ENCODE measurements at places on chromosomes 5 and 9.

DNA sequence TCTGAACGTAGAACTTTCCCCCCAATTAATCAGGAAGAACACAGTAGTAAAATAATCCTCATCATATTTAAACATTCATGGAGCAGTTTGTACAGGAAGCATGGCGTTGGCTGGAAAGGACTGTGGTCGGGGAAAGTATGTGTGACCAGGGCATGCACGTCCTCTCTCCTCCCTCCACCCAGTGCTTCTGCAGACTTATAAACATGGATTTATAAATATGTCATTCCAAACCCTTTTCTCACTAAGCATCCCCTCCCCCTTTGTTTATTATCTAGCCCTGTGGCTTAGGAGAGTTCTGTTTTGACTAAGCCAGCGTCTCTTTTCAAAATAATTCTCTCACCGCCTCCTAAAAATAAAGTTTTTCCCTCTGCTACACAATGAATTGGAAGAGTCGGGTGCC is 70.4 kb upstream of the DAP start:
- DNase-seq = no peak

GRCh38 chr9:79592726-79593493 is 21.1 kb downstream of the TLE4 start:
- DNase-seq = peak; percentile 11

DNA sequence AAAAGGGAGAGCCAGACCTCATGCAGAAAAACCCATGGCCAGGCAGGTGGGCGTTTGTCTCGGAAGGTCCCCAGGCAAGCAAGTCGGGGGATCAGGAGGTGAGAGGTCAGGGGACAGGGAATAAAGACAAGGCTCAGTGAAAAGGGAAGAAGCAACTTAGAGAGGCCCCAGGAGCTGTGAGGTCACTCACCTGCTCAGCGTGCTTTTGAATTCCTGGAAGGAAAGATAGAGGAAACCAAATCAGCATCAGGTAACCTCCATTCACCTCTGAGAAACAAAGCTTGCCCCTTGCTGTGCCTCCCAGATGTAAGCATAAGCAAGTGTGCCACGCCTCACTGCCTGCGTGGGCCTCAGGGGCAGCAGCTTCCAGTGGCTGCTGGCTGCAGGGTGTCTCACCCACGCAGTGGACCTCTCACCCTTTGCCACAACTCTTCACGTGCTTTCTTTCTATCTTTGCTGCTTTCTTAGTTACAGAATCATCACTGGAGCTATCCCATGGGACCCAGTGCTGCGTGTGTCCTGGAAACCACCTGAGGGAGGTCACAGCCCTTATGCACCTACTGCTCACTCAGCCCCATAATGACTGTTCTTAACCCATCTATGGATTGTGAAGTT is 6.0 kb downstream of the TRIM7 start:
- DNase-seq = no peak

- DNase-seq = no peak
These were observed 862.7 kb downstream of the DTWD2 start for GRCh38 chr5:118125687-118126086.

DNA sequence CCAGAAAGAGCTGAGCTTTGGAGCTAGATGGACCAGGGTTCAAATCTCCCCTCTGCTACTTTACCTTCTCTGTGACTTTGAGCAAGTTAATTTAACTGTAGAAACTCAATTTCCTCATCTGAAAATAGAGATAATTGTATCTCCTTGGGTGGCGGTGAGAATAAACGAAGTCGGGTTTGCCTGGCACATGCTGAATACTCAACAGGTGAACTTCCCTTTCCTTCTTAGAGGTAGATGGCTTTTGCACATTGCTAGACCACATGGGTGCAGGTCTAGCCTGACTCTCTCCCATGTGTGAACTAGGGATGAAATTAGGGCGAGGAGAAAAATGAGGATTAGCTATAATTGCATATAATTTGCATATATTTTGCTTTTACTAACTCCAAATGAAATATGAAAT is 31.4 kb upstream of the GTF2H2C start:
- no peak for DNase-seq

GRCh38 chr9:76904661-76905457 is 1.1 kb downstream of the PRUNE2 start:
- no peak for DNase-seq

GRCh38 chr9:130138791-130139190 is 33.4 kb upstream of the NCS1 start:
- no peak for DNase-seq

DNA sequence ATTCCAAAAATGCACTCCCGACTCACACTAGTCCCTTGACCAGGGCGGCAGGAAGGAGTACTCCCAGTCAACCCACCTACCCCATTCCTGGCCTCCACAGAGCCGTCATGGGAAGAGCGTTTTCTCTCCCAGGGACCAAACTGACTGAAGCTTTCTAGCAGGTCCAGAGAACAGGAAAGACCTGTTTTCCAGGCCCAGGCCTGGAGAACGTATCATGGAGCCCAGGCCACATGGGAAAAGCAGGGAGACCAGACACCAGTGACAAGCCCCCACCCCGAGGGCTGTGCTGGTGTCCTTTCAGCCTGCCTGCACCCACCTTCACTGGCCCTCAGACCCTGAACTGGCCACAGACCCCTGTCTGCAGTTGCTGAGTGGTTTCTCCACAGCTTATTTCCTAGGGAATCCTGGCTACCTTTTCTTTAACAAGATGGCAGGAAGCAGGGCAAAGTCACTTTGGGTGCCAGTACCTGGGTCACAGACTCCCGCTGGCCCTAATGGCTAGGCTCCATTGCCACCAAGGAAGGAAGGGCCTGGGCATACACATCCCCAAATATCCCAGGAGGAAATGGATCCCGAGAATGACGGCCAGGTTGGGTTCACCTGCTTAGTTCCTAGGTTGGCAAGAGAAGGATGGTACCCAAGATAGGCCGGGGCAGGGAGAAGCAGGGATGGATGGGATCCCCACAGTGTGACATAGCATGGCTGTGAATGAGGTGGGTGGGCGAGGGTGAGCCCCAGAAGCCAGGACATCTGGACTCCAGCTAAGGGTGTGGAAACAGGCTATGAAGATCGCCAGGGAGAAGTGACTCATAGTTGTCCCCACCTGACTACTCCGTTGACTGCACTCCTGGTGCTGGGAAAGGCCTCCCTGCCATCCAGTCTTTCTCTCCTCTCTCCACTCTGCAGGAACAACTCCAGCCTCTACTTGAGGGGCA is 12.2 kb downstream of the CCNI2 start:
- no peak for DNase-seq

GRCh38 chr5:73153513-73153912 is 19.5 kb upstream of the TMEM174 start:
- DNase-seq = no peak

DNA sequence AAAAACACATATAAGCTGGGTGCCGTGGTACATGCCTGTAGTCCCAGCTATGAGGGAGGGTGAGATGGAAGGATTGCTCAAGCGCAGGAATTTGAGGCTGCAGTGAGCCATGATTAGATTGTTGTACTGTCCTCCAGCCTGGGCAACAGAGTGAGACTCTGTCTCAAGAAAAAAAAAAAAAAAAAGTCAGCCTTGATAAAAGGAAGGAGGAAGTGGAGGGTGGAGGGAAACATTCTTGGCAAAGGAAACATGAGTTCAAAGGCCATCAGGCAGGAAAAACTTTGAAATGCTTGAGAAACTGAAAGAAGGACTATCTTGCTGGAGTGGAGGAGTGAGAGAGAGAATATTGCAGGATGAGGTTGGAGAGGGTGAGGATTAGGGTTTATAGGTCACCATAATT is 18.3 kb upstream of the ANKHD1 start:
- DNase-seq = no peak

DNA sequence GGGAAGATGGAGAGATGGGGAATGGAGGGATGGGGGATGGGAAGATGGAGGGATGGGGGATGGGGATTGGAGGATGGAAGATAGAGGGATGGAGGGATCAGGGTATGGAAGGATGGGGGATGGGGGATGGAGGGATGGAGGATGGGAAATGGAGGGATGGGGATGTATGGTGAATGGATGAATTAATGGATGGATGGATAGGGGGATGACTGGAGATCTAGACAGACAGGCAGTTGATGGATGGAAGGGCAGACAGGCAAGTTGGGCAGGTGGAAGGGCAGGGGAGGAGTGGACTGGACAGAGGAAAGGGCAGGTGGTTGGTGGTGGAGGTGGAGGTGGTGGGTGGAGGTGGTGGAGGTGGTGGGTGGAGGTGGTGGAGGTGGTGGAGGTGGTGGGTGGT is 167.2 kb downstream of the C9orf50 start:
- no peak for DNase-seq

- DNase-seq = no peak
These were observed 144.4 kb downstream of the SLC12A2 start for GRCh38 chr5:128228008-128228407.

DNA sequence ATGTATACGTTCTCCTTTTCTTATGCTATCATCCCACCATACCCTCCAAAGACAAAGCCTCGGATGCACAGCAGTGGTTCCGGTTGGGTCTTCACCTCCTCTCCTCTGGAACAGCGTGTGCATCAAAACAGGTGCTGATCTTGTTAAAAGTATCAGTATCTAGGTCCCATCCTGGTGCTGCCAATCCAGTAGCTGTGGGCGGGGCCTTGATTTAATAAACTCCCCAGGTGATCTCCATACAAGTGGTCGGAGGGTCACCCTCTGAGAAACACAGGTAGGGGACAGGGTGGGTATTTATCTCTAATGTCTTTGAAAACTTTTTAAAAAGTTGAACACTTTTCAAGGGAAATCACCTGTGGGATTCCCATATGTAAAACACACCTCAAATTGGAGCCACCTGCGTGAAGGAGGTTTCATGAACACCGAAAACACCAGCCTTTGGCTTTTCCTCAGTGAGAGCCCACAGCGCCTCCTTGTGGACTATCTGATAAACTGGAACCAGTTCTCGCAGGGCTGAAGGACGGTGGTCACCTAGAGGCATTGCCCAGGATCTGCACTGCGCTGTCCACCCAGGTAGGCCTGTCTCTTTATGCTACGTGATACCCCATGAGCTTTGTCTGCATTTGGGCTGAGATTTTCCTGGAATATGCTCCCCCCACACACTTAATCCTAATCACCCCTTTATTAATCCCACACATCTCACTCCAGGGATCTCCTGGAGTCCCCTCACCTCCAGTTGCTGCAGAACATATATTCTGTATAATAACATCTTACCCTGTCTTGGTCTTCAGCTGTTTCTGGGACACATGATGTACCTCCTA is 80.5 kb upstream of the EPB41L4B start:
- DNase-seq = no peak

DNA sequence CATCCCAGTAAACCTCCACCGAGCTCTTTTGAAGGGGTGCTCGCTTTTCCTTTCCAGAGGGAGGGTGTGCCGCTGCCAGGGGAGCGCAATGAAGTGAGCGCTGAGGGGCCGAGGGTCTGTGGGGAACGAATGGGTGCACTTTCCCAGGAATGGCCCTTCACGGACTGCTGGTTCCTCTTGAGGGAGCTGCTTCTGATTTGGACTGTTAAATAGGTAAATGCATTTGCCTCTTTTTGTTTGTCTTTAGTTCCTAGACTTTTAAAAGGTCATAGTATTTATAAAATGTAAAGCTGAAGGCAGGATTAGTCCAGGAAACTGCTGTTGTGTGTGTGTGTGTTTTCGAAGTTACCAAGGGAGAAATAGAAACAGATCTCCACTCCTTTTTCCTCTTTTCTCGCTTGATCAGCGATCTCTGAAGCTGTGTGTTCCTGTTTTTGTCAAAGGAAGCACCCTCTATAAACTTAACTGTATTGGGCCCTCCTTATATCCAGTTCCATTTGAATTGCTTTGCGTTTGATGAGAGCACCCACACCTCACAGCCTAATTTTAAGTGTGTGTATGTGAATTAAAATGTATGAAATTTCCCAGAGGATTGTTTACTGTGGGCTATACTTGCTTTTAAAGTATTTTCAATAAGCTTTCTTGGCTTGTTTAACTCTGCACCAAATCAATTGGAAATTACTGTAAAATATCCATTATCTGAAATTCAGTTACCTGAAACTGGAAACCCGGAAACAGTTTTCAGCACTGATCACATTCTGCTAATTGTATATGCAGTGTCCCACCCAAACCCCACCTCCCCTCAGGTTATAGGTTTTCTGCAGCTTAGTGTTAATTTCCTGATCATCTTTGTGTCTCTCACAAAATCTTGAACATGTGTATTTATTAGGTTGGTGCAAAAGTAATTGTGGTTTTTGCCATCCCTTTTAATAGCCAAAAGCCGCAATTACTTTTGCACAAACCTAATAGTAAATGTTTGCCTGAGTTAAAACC is 966 bp downstream of the SNX2 start:
- no peak for DNase-seq

- DNase-seq = no peak
These were observed 20.2 kb downstream of the OCLN start for GRCh38 chr5:69512740-69513260.

- no peak for DNase-seq
These were observed 49.7 kb downstream of the FER start for GRCh38 chr5:108797396-108797795.

DNA sequence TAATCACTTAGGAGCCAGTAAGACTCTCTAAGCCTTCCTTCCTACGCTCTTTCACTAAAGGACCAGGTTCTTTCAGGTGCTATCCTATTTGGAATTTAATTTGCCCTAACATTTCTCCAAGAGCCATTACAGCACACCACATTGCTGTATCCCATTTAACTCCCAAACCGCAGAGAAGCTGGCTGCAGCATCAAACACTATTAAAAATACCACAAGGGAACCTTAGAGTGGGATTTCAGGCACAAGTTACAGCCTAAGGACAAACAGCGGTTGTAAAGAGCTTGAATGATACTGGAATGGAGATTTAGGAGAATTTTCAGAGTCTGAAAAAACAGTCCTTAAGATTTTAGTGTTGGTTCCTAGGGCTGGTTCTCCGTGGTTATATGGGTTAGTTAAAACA is 566.4 kb downstream of the RAB3C start:
- DNase-seq = no peak

DNA sequence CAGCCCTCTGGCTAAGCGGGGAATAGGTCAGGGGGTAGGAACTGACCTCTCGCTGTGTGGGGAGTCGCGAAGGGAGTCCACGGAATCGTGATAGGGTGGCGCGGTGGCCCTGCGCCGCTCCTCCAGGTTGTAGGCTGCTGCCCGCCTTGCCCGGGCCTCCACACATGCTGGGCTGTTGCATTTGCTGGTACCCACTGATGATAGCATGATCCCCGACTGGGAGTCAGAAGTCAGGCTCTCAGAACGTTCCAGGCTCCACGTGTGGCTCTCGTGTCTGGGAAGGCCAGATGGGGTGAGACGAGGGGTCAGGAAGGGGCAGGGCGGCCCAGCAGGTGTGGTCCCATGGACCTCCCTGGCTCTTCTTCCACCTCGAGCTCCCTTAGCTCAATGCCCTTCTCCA is 56.0 kb downstream of the PSD2 start:
- no peak for DNase-seq

GRCh38 chr5:151772029-151772845 is 483 bp downstream of the G3BP1 start:
- DNase-seq = peak; percentile 15

DNA sequence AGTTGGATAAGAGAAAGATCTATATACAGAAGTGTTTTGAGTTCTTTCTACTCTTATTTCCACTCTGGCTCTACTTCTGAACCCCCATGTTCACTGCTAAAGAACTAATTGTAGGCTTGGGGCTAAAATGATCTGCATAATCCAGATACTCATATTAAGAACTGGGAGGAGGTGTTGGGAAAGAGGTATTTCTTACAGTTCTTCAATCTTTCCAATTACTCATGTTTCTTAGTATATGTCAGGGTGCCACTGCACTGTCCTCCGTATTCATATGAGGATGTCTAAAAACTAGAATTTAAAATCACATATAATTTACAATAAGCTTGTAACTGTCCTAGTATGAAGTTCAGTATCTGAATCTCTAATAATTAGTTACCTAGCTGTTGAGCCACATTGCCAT is 12.7 kb downstream of the NIPBL start:
- DNase-seq = no peak

- DNase-seq = no peak
These were observed 27.8 kb downstream of the ROPN1L start for GRCh38 chr5:10469253-10470050.

Measured in activated T-cell treated with anti-CD3 and anti-CD28 coated beads for 4 hours (primary cell).